ENCODE measurements at places on chromosomes 2 and 18.

- no peak for DNase-seq
Measured at GRCh38 chr2:72341639-72342038, 194.0 kb upstream of the CYP26B1 start.

DNA sequence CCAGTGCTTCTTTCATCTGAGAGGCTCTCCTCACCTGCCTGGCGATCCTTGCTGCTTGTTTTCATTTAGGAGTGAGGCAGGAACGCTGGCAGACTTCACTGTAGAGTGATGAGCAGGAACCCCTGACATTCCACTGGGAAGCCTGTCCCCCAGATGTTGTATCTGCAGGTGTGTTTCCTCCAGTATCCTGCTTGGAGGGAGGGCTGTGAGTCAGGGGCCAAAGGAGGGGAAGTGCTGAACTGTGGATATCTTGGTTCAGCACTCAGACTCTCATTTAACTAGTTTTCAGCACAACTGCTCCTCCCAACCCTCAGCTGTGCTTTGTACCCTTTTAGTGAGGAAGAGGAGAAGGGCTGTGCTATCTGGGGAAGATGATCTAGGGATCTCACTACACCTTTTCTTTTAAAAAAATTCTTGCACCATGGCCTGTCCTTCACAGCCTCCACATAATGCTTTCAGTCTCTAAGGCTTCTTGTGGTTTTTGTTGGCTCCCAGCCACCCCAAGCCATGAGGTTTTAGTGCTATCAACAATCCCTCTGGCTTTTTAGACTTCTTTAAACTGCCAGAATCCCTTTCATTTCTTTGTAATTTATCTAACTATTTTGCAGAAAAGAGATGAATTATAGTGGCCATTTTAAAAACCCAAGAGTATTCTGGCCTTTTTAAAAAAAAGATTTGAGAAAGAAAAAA is 11.2 kb downstream of the ANKAR start:
- no peak for DNase-seq

- peak; percentile 55 for DNase-seq
Measured at GRCh38 chr2:101330253-101330933, 21.9 kb upstream of the RNF149 start.

- DNase-seq: no peak
Measured at GRCh38 chr2:99867770-99868169, 274.6 kb downstream of the AFF3 start.

GRCh38 chr18:58539659-58540380 is 89.1 kb downstream of the ALPK2 start:
- DNase-seq: no peak

DNA sequence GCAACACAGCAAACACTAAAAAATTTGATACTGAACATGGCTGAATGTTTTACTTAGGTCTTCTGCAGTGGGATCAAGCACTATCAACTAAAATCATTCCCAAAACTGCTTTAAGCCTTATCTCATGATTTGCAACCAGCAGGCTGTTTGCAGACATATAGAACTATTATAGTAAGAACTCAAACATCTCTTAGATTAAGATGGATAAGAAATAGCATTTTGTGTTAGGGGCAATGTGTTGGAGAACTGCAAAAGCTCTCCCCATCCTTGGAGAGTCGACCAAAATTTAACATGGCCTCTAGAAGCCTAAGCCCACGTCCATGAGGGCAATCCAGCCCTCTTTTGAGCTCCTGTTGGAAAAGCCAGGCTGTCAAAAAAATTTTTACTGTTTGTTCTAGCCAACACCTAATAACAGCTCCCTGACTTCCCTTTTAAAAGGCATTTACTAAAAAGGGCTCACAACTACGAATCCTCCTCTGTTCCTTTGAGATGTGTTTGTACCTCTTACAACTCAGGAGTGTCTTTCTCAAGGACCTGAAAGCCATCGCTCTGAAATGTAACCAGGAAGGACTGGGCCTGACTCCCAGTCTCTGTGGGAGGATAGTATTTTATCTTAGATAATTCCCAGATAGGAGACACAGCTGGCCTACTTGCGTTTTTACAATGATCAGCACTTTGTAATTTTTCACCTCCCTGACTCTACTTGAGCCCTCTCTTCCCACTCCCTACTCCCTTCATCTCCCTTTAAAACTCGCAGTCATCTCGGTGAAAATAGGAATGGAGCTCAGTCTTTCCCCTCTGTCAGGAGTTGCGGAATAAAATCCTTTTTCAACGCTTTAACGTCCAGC is 1.4 kb downstream of the KRCC1 start:
- no peak for DNase-seq

GRCh38 chr2:165773684-165774083 is 20.4 kb downstream of the GALNT3 start:
- no peak for DNase-seq

- peak; percentile 32 for DNase-seq
Measured at GRCh38 chr2:111117598-111118480, 2.9 kb upstream of the BCL2L11 start.

DNA sequence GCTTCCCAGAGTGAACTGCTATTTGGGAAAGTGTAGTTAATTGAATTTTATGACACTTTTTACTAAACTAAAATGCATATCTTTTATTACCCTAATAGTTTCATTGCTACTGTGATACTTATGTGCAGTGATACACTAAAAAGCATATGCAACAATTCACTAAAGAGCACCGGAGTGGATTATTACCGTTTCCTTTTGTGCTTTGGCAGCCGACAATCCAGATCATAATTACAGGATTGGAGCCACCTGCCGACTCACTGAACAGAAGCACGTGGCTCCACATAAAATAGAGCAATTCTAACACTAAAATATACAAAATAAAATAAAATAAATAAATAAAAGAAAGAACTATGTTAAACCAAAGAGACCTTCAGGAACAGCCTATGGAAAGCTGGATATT is 583.4 kb downstream of the NRXN1 start:
- no peak for DNase-seq

DNA sequence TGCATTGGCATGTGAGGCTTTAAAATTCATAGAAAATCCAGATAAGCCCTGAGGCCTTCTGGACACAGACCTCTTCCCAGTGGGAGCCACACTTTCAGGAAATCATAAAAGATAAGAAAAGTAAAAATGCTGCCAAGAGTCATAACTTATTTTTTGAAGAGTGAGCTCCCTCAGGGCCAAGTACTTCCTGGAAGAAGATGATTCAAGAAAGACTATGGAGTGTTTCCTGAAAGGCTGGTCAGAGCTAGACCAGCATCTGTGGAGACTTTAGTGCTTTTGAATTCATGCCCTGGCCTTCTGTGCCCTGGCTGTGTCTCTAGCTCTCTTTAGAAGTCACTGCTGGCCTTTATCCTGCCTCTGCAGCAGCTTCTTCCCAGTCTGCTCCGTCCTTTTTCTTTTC is 6.4 kb upstream of the XDH start:
- no peak for DNase-seq

DNA sequence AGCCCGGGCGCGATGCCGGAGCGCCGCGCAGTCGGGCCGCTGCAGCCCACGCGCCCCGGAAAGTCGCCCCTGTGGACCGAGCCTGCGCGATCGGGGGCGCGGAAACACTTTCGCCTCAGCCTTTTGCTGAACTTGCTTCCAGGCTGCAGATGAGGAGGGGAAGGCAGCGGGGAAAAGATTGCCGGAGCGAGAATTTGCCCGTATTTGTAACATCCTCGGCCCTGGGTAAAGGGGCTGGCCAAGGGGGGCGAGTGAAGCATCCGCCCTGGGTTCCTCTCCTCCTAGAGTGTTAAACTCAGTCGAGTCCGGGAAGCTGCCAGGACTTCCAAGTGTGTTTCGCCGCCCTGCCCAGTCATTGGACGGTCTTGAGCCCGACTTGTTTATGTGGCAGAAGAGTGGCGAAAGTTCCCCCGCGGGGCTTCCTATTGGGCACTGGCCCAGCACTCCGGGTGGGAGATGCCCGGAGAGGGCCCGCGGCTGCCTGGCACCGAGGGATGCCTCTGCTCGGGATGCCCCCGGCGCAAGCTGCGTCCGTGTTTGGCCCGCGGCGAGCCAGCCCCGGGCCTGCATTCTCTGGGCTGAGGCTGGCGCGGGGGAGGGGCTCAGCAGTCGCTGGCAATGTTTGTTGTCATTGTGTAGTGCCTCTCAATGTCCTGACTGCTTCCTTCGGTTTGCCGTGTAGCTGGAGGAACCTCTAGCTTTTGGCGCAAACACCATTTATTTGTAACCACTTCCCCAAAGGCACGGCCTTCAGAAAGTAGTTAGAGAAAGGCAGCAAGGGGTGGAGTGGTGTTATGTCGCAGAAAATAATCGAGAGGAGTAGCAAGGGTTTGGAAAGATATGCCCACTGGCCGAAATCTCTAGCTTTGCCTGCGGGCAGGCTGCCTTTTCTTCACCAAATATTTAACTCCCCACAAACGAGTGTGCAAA is 1.1 kb downstream of the CYBRD1 start:
- peak; percentile 5 for DNase-seq

GRCh38 chr18:53165770-53166169 is 825.8 kb downstream of the DCC start:
- no peak for DNase-seq

GRCh38 chr2:240958366-240959213 is 39.8 kb upstream of the SNED1 start:
- no peak for DNase-seq

GRCh38 chr18:4511166-4511565 is 56.1 kb upstream of the DLGAP1 start:
- DNase-seq: no peak

DNA sequence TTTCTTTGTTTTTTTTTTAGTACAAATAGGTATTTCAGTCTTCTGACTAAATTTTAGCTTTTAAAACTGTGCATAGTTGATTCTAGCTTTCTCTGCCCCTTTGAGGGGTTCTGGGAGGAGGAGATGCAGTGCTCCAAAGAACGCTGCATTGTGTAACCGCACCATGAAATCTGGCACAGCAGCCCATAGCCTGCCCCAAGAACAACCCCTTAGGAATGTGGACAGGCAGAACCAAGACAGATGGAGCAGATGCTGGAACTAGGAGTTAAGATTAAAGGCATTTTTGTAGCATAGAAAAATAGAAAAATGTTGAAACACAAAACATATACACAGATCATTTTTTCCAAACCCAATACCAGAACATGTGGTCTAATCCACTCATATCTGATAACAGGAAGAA is 187.5 kb downstream of the SCG2 start:
- DNase-seq: no peak

- DNase-seq: no peak
Measured at GRCh38 chr18:13303756-13304364, 85.3 kb downstream of the LDLRAD4 start.

- DNase-seq: peak; percentile 80
Measured at GRCh38 chr2:172461591-172462372, 34.4 kb downstream of the ITGA6 start.

DNA sequence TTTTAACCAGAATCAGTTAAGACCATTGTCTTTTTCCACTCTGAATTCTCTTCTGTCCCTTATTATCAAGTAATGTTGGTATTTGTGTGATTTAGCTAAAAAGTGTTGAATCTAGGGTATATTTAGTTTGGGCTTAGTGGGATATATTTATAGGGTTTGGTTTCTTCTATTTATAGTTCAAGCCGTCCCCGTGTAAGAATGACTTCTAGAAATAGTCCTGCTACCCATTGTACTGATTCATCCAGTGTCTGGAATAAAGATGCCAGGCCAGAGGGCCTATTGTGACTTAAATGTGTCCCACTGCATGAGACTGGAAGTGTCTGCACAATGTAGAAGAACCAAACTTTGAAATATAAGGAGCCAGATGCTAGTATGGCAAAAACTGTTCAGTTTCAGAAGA is 364.8 kb downstream of the TNS1 start:
- no peak for DNase-seq

DNA sequence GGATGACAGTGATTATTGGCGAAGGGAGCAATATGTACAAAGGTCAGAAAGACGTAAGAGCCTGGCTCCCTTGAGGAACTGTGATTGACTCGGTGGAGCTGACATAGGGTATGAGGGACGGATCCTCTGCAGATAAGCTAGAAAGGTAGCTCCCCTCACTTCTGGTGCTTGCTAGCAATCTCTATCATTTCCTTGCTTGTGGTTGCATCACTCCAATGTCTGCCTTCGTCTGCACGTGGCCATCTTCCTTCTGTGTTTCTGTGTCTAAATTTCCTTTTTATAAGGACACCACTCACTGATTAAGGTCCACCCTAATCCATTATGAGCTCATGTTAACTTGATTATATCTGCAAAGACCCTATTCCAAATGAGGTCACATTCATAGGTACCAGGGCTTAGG is 22.9 kb upstream of the LMAN1 start:
- no peak for DNase-seq

Measured in activated naive CD4-positive, alpha-beta T cell treated with Interleukin-2 at 50 U/mL for 16 hours (primary cell).